ENCODE measurements at places on chromosomes 1 and 21.

DNA sequence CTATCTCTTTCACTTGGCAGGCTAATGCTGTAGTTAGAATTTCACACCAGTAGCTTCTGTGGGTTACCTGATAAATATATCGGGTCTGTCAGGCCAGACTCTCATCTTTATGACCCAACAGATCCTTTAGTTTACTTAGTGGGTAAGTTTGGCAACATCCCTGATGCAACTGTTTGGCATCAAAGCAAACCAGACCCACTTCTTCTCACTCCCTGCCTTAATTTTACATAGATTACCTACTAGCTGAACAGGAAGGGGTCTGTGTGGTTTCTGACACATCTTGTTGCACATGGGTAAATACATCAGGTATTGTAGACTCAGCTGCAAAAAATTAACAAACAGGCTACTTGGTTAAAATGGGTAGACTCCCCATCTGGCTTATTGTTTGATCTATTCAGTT is 3.2 kb upstream of the GUK1 start:
- no peak for DNase-seq

- DNase-seq: no peak
Measured at GRCh38 chr1:206136241-206136640, 19.1 kb upstream of the AVPR1B start.

GRCh38 chr1:157992031-157992832 is 1.2 kb upstream of the KIRREL1 start:
- no peak for DNase-seq

GRCh38 chr1:78322928-78323680 is 167.7 kb upstream of the PTGFR start:
- DNase-seq: no peak

DNA sequence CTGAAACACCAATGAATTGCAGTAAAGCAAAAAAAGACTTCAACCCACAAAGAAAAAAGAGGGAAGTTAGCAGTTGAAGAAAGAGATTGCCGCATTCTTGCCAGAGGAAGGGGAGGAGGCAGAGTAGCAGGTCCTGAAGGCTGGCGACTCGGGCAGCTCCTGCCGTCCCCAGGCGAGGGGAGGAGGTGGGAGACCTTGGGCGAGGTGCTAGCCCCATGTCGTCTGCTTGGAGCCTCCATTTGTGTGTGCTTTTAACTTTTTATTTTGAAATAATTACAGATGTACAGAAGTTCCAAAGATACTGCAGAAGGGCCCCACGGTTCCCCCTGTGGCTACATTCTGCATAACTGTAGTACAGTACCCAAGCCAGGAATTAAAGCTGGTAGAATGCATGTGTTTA is 6.7 kb downstream of the TRPM2 start:
- no peak for DNase-seq

- no peak for DNase-seq
Measured at GRCh38 chr21:44477712-44478111, 22.4 kb downstream of the LRRC3 start.

Measured in T-helper 22 cell (primary cell).